Upper lobe of right lung (tissue), 1 donor: ENCODE measurements at places on chromosomes 4 and X.

- peaks cover 27% of the 10 kb centered on the region for H3K4me1 ChIP-seq
- H3K27me3 ChIP-seq = no peaks in the 10 kb centered on the region
- H3K4me3 ChIP-seq = no peak overlapping the region
- DNase-seq = no peak
- H3K36me3 ChIP-seq = no peaks in the 10 kb centered on the region
Measured at GRCh38 chr4:139799615-139800014, 134.0 kb downstream of the MGST2 start.

DNA sequence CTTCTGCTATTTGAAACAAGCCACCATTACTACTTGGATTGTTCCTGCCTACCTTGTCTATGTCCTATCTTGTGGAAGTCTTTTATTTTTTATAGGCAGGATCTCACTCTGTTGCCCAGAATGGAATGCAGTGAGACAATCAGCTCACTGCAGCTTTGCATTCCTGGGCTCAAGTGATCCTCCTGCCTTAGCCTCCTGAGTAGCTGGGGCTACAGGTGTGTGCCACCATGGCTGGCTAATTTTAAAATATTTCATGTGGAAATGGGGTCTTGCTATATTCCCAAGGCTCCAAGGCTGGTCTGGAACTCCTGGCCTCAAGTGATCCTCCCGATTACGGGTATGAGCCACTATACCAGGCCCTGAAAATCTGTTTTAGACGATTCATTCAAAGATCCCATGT, 7.6 kb downstream of the RPS3A start:
- H3K27ac ChIP-seq = no peak overlapping the region
- H3K36me3 ChIP-seq = peaks cover 63% of the 10 kb centered on the region
- H3K27me3 ChIP-seq = no peaks in the 10 kb centered on the region
- no peak overlapping the region for H3K4me3 ChIP-seq
- H3K4me1 ChIP-seq = peaks cover 4% of the 10 kb centered on the region

DNA sequence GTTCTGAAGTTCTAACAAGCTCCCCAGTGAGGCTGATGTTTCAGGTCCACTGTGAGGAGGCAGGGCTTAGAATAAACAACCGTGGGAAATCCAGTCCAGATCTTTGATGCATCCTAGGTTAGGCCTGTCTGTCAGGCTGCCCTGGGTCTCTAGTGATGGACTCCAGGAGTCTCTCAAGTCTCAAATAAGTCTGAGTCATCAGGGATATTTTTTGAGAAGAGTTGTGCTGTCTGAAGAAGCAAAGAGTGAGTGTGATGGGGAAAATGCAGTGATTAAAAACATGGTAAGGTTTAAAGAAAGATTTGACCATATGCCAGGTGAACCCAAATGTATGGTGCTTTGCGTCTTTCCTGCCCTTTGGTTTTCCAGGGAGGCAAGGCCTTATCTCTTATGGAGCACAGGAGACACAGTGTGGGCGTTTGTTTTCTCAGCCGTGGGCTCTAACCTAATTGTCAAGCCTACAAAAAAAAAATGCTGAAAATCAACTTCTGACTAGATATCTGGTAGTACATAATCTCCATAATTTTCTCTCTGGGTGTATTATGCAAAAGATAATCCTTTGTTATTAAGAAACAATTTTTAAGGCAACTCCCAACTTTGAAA, 100.7 kb downstream of the PTTG2 start:
- H3K27ac ChIP-seq = no peak overlapping the region
- H3K27me3 ChIP-seq = no peaks in the 10 kb centered on the region
- H3K36me3 ChIP-seq = peaks cover 22% of the 10 kb centered on the region
- no peak overlapping the region for H3K4me3 ChIP-seq
- no peak for DNase-seq
- no peaks in the 10 kb centered on the region for H3K4me1 ChIP-seq

- H3K4me1 ChIP-seq = peaks cover 4% of the 10 kb centered on the region
- no peak overlapping the region for H3K27ac ChIP-seq
- no peaks in the 10 kb centered on the region for H3K27me3 ChIP-seq
- no peak for DNase-seq
- H3K4me3 ChIP-seq = no peak overlapping the region
Measured at GRCh38 chrX:10582215-10582733, 38.1 kb downstream of the MID1 start.

- peaks cover 43% of the 10 kb centered on the region for H3K36me3 ChIP-seq
- no peak overlapping the region for H3K27ac ChIP-seq
- H3K4me1 ChIP-seq = no peaks in the 10 kb centered on the region
- no peak overlapping the region for H3K4me3 ChIP-seq
- no peak for DNase-seq
Measured at GRCh38 chrX:47568656-47569295, 7.8 kb downstream of the ARAF start.

DNA sequence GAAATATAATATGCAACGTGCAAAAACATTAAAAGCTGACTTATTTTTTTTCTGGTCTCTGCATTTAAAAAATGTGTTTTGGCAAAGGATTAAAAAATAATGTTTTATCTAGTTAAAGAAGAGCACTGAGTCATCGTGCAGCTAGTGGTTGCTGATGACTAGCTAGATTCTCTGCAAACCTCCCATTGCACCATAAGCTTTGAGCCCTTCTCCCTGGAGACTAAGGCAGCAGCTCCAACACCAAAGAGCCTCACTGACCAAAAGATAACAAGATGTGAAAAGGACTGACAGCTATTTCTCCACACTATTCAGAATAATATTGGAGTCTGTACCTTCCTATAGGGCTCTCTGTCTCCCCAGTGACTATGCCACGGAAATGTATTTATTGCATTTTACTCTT, 424.3 kb downstream of the SLITRK2 start:
- H3K4me1 ChIP-seq = no peaks in the 10 kb centered on the region
- no peak overlapping the region for H3K4me3 ChIP-seq
- H3K27me3 ChIP-seq = no peaks in the 10 kb centered on the region
- H3K27ac ChIP-seq = no peak overlapping the region
- no peak for DNase-seq

DNA sequence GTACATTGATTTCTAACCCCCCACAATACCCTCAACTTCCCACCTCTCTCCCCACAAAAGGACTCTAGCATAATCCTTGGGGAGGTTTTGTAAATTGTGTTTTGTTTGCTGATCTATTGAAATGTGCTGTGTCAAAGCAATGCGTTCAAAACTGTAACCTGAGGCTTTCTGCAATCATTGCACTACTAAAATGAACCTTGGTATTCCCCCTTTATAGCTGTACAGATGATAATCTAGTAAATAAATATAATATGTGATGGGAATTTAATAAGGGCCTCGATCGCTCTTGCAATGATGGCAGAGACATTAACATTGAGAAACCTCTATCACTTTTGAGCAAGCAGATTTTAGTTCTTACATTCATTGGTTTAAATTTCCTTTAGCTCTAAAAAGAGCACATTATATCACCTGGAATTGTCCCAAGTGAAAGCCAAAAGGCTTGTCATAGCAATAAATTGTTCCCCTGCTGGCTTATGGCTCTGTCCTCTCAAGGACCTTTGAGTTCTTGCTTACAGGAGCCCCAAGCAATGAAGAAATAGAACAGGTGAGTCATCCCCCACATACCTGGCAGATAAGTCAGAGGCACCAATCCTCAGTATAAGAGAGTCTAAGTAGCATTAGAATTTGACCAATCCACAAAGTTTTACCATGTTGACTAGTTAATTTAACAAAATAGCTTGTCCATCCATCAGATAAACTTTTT, 18.4 kb upstream of the ACE2 start:
- no peak for DNase-seq
- no peaks in the 10 kb centered on the region for H3K36me3 ChIP-seq
- no peaks in the 10 kb centered on the region for H3K4me1 ChIP-seq

GRCh38 chr4:180805101-180805500, 1438.1 kb upstream of the TENM3 start:
- H3K4me1 ChIP-seq = no peaks in the 10 kb centered on the region
- H3K4me3 ChIP-seq = no peak overlapping the region
- no peak overlapping the region for H3K27ac ChIP-seq
- no peaks in the 10 kb centered on the region for H3K36me3 ChIP-seq

- no peak for DNase-seq
- H3K27ac ChIP-seq = no peak overlapping the region
- H3K36me3 ChIP-seq = no peaks in the 10 kb centered on the region
- H3K4me3 ChIP-seq = no peak overlapping the region
- no peaks in the 10 kb centered on the region for H3K4me1 ChIP-seq
Measured at GRCh38 chr4:69517674-69518073, 22.0 kb upstream of the UGT2B4 start.

- no peak for DNase-seq
- H3K36me3 ChIP-seq = no peaks in the 10 kb centered on the region
- no peaks in the 10 kb centered on the region for H3K27me3 ChIP-seq
Measured at GRCh38 chr4:29213020-29213419, 1507.1 kb upstream of the PCDH7 start.

GRCh38 chrX:16700734-16701133, 11.7 kb downstream of the CTPS2 start:
- no peak overlapping the region for H3K4me3 ChIP-seq
- DNase-seq = no peak
- H3K4me1 ChIP-seq = no peaks in the 10 kb centered on the region
- H3K36me3 ChIP-seq = no peaks in the 10 kb centered on the region
- no peak overlapping the region for H3K27ac ChIP-seq

GRCh38 chr4:128917781-128918180, 108.3 kb downstream of the JADE1 start:
- H3K36me3 ChIP-seq = no peaks in the 10 kb centered on the region
- no peak overlapping the region for H3K4me3 ChIP-seq
- no peak overlapping the region for H3K27ac ChIP-seq

DNA sequence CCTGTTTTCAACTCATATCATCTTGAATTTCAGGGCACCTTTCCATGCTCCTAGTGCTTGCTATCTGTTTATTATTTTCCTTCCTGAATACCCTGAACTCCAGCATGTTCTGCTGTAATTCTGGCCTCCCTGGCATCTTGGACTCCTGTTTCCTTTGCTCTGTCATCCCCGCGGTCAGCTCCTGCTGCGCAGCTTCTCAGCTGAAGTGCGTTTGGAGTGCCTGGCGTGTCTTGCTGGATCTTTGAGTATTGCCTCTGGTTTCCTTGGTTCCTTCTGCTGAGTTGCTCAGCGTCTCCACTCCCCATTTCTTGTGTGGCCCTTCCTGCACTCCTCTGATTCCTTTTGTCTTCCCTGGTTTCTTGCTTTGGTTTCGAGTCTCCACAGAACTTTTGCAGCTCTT, 84.4 kb downstream of the HTT start:
- no peak overlapping the region for H3K27ac ChIP-seq
- no peaks in the 10 kb centered on the region for H3K4me1 ChIP-seq
- H3K4me3 ChIP-seq = no peak overlapping the region
- no peak for DNase-seq
- no peaks in the 10 kb centered on the region for H3K27me3 ChIP-seq

DNA sequence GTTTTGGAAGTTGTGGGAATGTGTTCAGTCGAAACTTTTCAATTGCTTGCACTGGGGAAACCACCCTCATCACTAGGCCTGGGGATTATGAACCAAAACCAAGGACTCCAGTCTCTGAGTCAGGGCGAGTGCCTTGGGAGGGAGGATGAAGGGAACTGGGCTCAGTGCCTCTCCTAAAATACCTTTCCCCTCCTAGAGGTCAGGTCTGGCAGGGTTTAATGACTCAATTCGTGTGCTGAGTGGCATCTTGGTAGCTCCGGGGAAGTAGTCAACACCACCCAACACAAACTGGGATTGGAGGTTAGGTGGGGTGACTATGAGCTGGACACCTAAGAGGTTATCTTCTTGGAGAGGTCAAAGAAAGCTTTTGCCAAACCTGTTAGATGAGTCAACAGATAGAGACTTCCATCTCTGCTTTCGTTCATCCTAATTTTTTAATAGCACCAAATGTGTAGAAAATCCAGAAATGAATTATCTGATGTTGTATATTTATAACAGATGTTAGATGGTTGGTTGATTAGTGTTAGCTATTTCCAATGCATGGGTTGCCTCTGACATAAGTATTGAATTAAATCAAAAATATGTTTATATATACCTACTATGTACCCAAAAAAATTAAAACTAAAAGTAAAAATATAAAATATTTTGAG, 202.8 kb downstream of the SHROOM3 start:
- no peaks in the 10 kb centered on the region for H3K27me3 ChIP-seq
- H3K4me1 ChIP-seq = peaks cover 14% of the 10 kb centered on the region
- DNase-seq = no peak
- H3K27ac ChIP-seq = no peak overlapping the region
- no peaks in the 10 kb centered on the region for H3K36me3 ChIP-seq

GRCh38 chr4:79017481-79017880, 78.2 kb upstream of the PAQR3 start:
- no peaks in the 10 kb centered on the region for H3K4me1 ChIP-seq
- no peaks in the 10 kb centered on the region for H3K36me3 ChIP-seq
- H3K27me3 ChIP-seq = no peaks in the 10 kb centered on the region
- no peak for DNase-seq

DNA sequence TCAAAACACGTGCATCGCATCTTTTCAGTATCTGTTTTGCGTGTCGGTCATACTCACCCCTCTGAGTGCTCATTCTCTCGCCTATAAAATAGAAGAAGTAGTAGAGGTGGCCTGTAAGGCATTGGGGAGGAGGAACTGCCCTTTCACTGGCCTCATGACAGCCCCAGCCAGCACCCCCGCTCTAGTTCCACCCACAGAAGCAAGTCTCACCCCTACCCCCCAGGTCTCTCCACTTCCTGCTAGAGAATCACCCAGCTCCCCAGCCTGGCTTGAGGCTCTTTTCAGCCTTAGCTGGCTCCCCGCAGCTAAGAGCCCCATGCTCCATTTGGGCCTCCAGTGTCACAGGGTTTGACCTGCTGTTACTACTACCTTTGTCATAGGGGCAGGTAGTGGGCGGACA, 11.8 kb downstream of the HDAC6 start:
- no peaks in the 10 kb centered on the region for H3K27me3 ChIP-seq
- no peaks in the 10 kb centered on the region for H3K36me3 ChIP-seq
- H3K4me1 ChIP-seq = no peaks in the 10 kb centered on the region

DNA sequence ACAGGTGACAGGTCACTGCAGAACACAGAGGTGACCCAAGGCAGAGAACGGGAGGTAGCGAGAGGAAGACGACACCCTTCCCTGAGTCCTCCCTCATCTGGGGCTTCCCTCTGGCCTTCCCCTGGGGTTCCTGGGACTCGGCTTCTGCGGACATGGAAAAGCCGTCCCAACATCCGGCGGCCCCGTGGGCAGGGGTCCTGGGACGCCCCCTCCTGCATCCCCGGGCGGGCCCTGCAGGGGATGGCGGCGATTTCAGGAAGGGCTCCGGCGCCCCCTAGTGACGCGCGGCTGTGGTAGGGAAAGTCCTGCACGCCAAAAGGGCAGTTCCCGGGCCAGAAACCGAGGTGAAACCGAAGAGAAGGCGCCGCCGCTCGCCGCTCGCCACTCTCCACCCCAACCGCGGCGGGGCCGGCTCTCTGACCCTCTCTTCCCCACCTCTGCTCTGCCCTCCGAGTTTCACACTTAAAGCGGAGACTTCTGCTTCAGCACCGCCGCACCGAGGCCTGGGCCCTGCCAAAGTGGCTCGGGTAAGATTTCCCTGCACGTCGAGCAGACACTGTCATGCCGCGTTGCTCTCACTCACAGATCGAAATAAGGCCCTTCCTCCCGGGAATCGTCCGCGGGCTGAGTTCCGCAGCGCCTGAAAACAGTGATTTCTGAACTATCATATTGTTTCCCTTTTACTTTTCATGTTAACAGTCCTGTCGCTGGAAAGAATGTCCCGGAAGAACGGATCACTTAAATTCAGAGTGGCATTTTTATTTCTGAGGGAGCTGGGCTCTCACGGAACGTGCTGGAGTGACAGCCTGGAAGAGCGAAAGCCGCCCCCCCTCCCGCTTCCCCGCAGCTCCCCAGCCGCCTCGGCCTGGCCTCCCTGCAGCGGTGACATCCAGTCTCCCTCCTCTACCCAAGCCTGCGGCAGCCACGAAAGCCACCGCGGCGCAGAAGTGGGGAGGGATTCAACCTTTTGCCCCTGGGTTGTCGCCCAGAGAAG, 110.6 kb downstream of the DCTD start:
- H3K4me3 ChIP-seq = peak overlapping the region; percentile 56
- peak; percentile 89 for DNase-seq
- H3K27me3 ChIP-seq = peaks cover 7% of the 10 kb centered on the region
- no peak overlapping the region for H3K27ac ChIP-seq
- H3K4me1 ChIP-seq = no peaks in the 10 kb centered on the region
